Activated CD4-positive, alpha-beta memory T cell treated with anti-CD3 and anti-CD28 coated beads for 36 hours (primary cell): ENCODE measurements at places on chromosomes 3 and 15. TPM values are rescaled to one million over a fixed set of nuclear protein-coding genes. Genes with fewer than 3 reads are reported as not detected.

The SOX2 gene
- total RNA-seq, result not detected

DNA sequence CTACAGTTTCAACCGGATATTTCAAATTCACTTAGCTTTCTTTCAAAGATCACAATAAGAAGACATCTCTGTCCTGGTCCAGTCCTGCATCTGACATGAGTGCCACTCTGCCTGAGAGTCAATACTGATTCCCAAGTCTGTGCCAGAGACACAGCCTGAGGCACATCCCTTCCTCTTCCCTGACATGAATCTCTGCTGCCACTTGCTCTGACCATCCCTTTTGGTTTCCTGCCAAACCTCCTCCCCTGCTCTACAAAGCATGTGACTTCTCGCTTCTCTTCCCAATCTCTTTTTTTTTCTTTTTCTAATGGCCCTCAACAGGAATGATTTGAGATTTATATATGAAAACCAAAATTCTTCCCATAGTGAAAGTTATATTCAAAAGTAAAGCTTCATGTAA lies 117.9 kb downstream of the MECOM start:
- no peak for DNase-seq

The ALDH1A2 gene
- total RNA-seq, result 0.78 TPM

The EFCAB12 gene
- total RNA-seq, result 0.45 TPM
